Fibroblast of lung (primary cell): ENCODE measurements at places on chromosomes 2 and 18. TPM values are rescaled to one million over a fixed set of nuclear protein-coding genes. Genes with fewer than 3 reads are reported as not detected.

The SERPINB10 gene
- not detected in 2 replicates for total RNA-seq

The DPYSL5 gene
- not detected in 2 replicates for total RNA-seq

The SERPINB12 gene
- total RNA-seq, result not detected in 2 replicates

The NAT8 gene
- not detected in 2 replicates for total RNA-seq

- DNase-seq, result no peak
These were observed 356.2 kb upstream of the SMIM21 start for GRCh38 chr18:75783566-75784281.

DNA sequence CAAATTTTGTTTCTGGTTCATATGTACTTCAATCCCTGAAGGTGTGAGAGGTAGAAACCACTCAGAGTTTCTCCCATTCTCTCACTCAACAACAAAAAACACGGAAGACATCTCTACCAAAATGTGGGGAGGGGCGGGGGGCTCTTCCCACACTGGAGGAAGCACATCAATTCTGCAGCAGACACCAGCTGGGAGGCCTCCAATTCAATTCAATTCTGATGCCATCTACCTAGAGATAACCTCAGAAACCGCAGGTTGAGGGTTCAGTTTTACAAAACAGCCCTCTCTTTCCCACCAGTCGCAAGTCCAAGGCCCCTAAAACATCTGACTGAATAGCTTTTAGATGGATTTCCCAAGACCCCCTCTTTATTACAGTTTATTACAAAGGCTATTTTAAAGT, 7.0 kb upstream of the MCFD2 start:
- no peak for DNase-seq

DNA sequence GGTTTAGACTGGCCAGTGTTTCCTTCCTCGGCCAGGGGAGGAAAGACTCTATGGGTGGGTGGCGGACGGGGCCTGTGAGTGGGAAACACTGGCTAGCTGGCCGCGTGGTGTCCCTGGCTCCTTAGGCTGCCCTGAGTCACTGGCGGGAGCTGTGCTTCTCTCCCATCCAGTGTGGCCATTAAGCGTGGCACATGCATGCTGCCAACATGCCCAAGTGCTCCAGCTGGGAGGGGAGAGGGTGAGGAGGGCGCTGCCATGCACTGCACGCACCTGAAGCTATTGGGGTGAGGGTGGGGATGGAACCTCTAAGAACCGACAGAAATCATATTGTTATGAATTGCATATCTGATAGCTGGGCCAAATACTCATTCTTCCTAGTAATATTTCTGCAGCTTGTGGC, 270.8 kb downstream of the CALCRL start:
- DNase-seq, result no peak

GRCh38 chr2:68901199-68901514, 30.0 kb upstream of the BMP10 start:
- peak; percentile 25 for DNase-seq

- no peak for DNase-seq
These were observed 147.6 kb downstream of the LDLRAD4 start for GRCh38 chr18:13366131-13366530.

GRCh38 chr2:65103013-65103715, 26.7 kb downstream of the RAB1A start:
- no peak for DNase-seq
